Hematopoietic multipotent progenitor cell treated with erythropoietin and hydrocortisone succinate and interleukin-3 and kit ligand, for 6 days (in vitro differentiated cells): ENCODE measurements at places on chromosomes 1 and 21.

GRCh38 chr21:25983745-25984144 is 186.8 kb downstream of the APP start:
- peak; percentile 2 for DNase-seq

DNA sequence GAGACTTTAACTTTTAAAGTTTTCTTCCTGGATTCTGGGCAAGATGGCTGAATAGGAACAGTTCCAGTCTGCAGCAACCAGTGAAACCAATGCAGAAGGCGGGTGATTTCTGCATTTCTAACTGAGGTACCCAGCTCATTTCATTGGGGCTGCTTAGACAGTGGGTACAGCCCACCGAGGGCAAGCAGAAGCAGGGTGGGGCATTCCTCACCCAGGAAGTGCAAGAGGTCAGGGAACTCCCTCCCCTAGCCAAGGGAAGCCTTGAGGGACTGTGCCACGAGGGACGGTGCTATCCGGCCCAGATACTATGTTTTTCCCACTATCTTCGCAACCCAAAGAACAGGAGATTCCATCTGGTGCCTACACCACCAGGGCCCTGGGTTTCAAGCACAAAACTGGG is 121.0 kb downstream of the VAV3 start:
- no peak for DNase-seq

- no peak for DNase-seq
Measured at GRCh38 chr1:217088521-217089284, 365.5 kb upstream of the ESRRG start.

GRCh38 chr1:8047686-8048445 is 21.8 kb upstream of the ERRFI1 start:
- DNase-seq: no peak

DNA sequence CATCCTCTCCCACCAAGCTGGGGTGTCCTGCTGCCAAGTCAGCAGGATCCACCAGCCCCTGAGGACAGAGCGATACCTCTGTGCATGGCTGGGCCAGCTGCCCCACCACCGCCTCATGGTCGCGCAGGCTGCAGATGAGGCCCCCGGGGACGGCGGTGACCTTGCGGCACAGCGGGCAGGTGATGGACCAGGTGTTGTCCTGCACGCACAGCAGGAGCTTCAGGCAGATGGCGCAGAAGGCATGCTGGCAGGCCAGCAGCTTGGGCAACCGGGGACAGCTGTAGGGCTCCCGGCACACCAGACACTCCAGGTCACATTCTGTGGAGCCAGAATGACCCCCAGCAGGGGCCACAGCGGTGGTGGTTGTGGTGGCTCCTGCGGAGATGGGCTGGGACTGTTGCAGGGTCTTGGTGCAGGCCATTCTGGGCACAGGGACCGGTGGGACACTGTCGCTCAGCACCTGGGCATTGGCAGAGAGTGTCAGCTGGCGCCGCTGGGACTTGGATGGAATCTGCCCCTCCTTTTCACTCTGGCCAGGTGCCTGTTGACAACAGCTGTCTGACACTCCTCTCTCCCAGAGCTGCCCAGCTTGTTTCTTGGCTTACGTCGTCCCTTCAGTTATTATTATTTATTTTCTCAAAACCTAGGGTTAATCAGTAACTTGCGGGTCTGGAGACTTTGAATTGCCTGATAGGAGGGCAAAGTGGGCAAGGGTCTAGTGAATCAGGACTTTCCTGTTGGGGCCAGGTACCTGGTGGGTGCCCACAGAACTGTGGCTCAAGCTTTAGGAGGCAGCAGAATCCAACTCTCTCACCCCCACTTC is at the start of gene RNF186:
Gene RNF186, minus strand, starts transcription at position 603 of the 823 bp plus-strand sequence. Its CDS starts 182 bp downstream, at position 421.
- no peak for DNase-seq

- DNase-seq: no peak
Measured at GRCh38 chr1:213987422-213987926, 299 bp upstream of the PROX1 start.

GRCh38 chr1:185440877-185441276 is 123.8 kb upstream of the IVNS1ABP start:
- no peak for DNase-seq

DNA sequence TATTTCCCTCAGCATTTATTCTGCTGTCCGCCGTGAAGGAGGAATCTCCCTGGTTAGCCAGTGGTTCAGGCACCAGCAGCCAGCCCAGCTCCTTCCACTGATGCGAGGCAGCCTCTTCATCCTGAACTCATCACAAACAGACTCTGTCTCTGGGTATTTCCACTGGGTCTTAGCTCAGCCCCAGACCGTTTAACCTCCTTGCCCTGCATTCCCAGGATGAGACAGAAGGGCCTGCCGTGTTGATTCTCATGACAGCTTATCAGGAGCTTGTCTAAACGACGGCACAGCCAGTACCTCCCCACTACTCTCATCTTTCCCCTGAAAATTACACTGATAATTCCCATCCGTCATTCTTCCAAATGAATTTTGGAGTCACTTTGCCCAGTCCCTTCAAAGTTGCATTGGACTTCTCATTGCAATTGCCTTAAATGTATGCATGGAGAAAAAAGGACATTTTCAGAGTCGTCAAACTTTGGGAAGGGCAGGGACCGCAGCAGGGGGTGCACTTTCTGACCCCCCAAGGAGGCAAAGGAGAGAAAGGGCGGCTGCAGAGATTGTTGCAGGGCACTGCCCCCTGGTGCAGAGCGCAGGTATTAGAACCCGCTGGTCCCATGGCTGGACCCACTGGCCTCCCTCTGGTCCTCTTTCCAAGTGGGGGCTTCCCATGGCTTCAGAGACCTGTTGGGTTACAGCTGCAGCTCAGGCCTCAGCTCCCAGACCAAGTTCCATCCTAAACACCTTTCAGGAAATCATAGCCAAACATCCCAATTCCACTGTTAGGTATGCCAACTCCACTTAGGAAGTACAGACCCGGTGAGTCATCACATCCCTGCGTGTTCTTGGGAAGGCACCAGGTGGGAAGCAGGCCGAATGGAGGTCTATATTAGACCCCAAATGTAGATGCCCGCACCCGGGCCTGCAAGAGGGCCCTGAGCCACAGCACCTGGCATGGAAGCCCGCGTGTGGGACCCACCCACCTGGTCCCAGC is 3.7 kb upstream of the MEGF6 start:
- DNase-seq: peak; percentile 46

DNA sequence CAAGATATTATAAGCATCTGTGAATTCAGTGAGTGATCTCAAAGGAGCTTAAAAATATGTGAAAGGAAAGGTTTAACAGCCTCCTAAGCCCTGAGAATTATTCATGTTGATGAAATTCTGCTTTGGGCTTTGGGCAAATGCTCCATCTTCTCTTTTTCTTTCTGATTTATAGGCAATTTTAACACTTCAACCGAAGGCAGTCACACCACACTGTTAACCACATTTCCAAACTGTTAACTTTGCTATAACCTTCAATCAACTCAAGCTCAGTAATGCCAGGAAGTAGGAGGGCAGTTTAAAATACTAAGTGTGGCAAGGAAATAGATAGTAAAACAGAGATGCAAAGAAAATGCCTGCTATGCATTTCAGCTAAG is 54.4 kb upstream of the NEK7 start:
- DNase-seq: no peak

- no peak for DNase-seq
Measured at GRCh38 chr1:108502624-108503023, 52.5 kb downstream of the NBPF6 start.

- no peak for DNase-seq
Measured at GRCh38 chr21:44598061-44598460, 2.3 kb upstream of the KRTAP10-7 start.

GRCh38 chr1:24932284-24932683 is 2.2 kb upstream of the RUNX3 start:
- DNase-seq: peak; percentile 63

- no peak for DNase-seq
Measured at GRCh38 chr1:23732363-23733224, 10.7 kb upstream of the ELOA start.

GRCh38 chr1:6134206-6134605 is 45.9 kb downstream of the CHD5 start:
- no peak for DNase-seq

DNA sequence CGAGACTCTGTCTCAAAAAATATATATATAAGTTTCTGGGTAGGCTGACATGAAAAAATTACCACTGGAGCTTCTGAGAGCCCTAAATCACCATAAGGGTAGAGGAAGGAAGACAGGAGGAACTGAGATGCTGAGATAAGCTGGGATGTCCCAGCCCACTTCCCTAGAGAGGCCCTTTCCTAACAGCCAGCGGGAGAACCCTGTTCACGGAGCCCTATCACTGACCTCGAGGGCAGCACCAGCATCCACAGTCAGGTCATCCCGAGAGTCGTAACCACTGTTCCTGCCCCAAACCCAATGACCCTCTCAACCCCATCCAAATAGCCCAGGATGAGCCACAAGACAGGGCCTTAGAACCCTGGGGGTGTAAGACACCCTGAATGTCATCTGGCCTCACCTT is 77.5 kb downstream of the CD34 start:
- no peak for DNase-seq

DNA sequence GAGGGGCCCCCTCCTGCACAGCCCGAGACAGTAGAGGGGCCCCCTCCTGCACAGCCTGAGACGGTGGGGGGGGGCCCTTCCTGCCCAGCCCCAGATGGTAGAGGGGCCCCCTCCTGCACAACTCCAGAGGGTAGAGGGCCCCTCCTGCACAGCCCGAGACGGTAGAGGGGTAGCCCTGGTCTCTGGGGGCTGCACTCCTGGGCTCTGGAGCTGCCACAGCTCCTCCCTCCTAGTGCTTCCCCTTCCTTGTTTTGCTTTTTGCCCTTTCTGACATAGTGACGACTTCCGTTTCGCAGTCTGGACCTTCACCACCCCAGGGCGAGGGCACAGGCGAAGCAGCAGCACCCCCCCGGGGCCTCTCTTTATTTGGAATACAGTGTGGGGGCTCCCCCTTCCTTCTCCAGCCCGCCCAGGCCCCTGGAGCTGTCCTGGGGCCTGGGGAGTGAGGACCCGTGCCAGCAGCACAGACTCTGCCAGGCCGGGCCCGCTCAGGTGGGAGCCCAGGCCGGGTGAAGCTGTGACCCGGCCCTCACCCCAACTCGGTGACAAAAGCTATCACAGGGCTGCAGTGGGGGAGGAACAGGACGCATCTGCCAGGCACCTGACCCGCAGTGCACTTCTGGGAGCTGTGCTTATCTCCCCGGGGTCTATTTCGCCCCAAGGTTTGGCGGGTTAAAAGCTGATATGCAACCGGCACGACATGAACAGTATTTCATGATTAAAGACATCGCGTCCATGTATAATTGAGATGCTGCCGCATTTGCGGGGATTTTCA is 1.1 kb upstream of the PRXL2B start:
- peak; percentile 94 for DNase-seq

DNA sequence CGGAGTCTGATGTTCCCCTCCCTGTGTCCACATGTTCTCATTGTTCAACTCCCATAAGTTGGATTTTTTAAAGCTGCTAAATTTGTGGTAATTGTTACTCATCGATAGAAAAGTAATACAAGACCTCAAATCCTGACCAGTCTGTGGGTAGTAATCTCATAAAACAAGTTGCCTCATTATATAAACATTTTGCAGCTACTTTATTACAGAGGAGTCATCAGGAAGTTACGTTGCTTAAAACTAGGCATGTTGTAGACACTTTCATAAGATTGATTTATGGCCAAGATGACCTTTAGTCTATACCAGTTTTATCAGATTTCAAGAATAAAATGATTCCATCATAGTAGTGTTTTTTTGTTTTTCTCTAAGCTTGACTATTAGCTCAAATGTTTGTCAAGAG is 208.8 kb downstream of the GIPC2 start:
- no peak for DNase-seq
